Large intestine (tissue), 12 donors: ENCODE measurements at places on chromosomes 1 and 21. TPM values are rescaled to one million over a fixed set of nuclear protein-coding genes. Genes with fewer than 3 reads are reported as not detected.

CELF3 gene
- 57.1 TPM for polyA plus RNA-seq

KIF26B gene
- 3.9 TPM for polyA plus RNA-seq

JTB gene
- polyA plus RNA-seq: 120 TPM

DNA sequence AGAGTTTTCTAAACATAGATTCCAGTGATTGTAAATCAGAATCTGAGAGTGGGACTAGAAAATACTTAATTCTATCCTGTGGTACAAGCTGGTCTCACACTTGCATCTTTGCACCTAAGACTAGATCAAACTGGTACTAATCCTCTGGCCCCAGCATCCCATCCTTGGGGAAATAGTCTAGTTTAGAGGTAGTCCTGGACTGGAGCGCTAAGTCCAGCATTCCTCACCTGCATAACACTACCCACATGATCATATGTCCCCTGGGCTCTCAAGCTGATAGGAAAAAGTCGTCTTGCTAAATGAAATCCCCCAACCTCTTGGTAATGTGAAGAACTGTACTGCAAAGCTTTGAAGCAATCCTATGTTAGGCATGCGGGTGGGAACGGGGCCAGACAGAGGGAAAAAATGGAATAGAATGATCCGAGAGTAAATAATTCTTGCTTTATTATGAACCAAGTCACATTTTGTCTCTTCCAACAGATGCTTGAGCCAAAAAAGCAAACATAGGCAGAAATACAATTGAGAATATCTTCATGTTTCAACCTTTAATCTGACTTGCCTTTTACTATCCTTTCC is 4.8 kb downstream of the COX20 start:
- DNase-seq: peak; percentile 58
- H3K36me3 ChIP-seq: peaks cover 39% of the 10 kb centered on the region
- peaks cover 16% of the 10 kb centered on the region for H3K4me1 ChIP-seq
- H3K4me3 ChIP-seq: no peak overlapping the region
- no peaks in the 10 kb centered on the region for H3K27me3 ChIP-seq

- no peak overlapping the region for H3K4me3 ChIP-seq
- H3K36me3 ChIP-seq: no peaks in the 10 kb centered on the region
- H3K27me3 ChIP-seq: no peaks in the 10 kb centered on the region
- DNase-seq: no peak
- H3K27ac ChIP-seq: no peak overlapping the region
- no peaks in the 10 kb centered on the region for H3K4me1 ChIP-seq
Measured at GRCh38 chr1:174134003-174134659, 25.2 kb upstream of the RABGAP1L start.

GRCh38 chr1:32816676-32817158 is 441 bp downstream of the YARS1 start:
- DNase-seq: peak; percentile 49
- H3K4me3 ChIP-seq: peak overlapping the region; percentile 98
- peaks cover 6% of the 10 kb centered on the region for H3K4me1 ChIP-seq
- H3K27ac ChIP-seq: peak overlapping the region; percentile 87

GRCh38 chr1:221992427-221992826 is 250.5 kb upstream of the DUSP10 start:
- H3K27ac ChIP-seq: no peak overlapping the region
- H3K27me3 ChIP-seq: no peaks in the 10 kb centered on the region
- no peak overlapping the region for H3K4me3 ChIP-seq
- no peaks in the 10 kb centered on the region for H3K36me3 ChIP-seq
